ENCODE measurements at places on chromosomes 2 and 18.

DNA sequence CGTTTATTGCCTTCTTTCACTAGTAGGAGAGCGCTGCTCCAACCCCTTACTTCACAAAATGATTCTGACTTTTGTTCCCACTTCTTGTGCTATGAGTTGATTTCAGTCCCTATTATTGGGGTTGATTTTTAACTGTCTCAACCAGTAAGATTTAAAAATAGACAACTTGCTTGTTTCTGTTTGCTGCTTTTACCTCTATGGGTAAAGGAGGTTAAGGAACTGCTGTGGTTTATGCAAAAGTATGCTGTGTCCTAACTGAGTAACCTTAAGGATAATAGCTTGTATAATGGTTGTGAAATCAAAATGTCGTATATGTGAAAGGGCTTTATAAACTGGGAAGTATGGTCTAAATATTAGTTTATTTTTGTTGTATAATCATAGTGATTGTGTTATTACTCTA is 22.6 kb downstream of the ALMS1 start:
- no peak for DNase-seq

GRCh38 chr2:180871649-180872048 is 108.8 kb upstream of the UBE2E3 start:
- no peak for DNase-seq

DNA sequence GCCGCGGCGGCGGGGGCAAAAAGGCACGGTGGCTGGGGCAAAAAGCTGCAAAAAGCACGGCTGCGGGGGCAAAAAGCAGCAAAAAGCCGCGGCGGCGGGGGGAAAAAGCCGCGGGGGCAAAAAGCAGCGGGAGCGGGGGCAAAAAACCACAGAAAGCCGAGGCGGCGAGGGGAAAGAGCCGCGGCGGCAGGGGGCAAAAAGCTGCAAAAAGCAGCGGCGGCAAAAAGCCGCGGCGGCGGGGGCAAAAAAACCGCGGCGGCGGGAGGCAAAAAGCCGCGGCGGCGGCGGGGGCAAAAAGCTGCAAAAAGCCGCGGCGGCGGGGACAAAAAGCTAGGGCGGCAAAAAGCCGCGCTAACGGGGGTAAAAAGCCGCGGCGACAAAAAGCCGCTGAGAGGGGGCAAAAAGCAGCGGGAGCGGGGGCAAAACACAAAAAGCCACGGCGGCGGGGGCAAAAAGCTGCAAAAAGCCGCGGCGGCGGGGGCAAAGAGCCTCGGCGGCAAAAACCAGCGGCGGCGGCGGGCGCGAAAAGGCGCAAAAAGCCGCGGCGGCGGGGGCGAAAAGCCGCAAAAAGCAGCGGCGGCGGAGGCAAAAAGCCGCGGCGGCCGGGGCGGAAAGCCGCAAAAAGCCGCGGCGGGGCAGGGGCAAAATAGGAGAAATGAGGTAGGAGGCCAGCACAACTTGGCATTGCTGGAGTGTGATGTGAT is 123.4 kb downstream of the ANKRD30BL start:
- DNase-seq: no peak

GRCh38 chr2:133248264-133248663 is 320.0 kb downstream of the NCKAP5 start:
- DNase-seq: no peak

- DNase-seq: no peak
Measured at GRCh38 chr2:111702804-111703196, 181.2 kb downstream of the ANAPC1 start.

DNA sequence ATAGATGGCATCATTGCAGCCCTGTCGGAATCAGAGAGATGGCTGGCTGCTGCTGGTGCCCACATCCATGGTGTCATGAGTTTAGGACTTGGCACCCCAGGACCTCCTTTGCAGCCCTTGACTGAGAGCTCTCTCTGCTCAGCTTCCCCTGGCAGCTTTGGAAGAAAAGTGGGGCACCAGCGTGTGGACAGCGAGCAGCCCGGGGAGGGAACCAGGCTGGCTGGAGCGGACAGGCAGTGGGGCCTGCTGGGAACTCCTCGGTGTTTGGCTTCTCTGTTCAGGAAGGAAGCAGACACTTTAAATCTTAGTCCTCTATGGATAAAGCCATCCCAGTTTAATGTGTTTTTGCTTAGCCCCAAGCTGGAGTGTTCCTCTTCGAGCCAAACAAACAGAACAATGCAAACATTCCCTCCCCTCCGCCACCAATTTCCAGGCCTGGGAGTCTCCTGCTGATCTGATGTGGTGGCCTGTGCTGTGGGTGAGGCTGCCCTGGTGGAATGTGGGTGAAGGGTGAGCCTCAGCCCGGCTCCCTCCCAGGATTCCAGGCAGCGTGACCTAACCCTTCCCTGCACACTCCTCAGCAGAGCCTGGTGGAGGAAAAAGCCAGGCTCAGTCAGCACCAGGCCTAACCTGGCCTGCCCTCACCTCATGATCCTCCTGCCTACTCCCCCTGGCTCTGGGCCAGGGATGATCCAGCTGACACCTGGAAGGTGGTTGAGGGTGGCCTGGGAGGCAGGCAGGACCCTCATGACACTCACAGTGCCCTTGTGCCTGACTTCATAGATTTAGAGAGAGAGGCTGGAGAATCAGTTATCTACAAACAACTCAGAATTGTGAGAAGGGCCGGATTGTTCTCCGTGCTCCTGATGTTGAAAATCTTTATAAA is 21.6 kb upstream of the ITGB6 start:
- no peak for DNase-seq

DNA sequence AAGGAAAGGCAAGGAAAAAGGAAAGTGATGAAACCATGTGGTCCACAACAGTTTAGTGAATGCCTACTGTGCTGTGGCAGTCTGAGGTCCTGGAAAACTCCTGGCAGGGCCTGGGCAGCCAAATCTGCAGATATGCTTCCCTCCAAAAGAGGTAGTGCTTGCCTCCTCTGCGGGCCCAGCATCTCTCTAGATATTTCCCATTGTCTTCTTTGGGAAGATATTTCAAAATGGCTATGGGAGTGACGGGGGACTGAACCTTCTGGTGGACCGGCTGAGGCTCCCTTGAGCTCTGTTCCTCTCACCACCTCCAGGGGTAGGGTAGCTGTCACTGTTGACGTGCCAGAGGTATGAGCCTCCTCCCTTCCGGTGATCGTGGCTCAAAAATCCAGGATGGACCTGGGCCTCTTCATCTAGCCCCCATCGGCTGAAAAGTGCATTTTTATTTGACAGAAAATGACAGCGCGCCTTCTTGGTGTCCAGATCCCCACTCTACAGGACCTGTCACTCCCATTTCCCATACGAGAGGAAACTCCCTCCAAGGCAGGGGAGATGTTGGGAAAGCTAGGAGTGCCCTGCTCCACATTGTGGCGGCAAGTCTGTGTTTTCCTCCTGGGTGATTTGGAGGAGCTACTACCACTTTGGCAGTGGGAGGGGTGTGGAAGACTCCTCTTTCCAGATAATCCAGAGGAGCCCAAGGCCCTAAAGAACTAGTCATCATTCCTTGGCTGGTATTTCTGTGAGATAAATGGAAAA is 9.4 kb upstream of the PAX3 start:
- DNase-seq: no peak

DNA sequence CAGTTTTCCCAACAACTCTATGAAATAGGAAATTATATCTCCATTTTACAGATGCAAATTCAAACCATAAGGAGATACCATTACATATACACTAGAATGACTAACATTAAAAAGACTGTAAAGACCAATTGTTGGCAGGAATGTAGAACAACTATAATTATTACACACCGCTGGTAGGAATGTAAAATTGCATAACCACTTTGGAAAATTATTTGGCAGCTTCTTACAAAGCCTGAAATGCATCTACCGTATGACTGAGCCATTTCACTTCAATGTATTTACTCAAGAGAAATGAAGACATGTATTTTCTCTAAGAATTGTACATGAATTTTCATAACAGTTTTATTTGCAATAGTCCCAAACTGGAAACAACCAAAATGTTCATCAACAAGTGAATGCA is 189.1 kb upstream of the BCL2L11 start:
- no peak for DNase-seq

GRCh38 chr2:241272303-241273209 is 42.9 kb downstream of the HDLBP start:
- peak; percentile 43 for DNase-seq

GRCh38 chr2:239311132-239312040 is 89.4 kb downstream of the HDAC4 start:
- DNase-seq: no peak

DNA sequence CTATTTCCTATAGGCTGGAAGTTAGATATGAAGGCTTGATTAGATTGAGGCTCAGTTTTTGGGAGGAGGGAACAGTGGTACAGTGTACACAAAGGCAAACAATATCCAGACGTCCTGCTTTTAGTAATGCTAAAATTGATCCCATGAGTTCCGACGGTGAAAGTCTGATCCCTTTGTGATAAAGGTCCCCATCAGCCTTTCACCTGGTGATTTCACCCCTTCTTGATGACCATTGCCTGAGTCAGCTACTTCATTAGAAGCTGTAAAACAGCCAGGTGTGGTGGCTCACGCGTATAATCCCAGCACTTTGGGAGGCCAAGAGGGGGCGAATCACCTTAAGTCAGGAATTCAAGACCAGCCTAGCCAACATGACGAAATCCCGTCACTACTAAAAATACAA is 29.7 kb downstream of the TWSG1 start:
- no peak for DNase-seq

- DNase-seq: no peak
Measured at GRCh38 chr2:30691091-30691947, 115.9 kb downstream of the CAPN13 start.

DNA sequence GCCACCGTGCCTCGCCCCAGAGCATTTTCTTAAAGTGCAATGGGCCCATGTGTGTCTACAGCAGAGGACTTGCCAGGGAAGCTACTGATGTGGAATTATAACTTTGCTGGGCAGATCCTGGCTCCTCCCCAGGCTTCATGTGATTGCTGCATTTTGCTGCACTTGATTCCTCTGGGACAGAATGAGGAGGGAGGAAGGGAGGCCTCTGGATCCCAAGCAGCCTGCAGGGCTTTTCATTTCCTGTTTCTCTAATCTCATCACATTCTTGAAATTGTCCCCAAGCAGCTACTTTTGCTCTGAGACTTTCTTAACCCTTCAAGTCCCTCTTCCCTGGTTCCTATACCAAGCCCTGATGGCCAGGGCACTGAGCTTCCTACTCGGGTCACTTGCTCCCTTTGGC is 134.4 kb upstream of the SEC11C start:
- no peak for DNase-seq

DNA sequence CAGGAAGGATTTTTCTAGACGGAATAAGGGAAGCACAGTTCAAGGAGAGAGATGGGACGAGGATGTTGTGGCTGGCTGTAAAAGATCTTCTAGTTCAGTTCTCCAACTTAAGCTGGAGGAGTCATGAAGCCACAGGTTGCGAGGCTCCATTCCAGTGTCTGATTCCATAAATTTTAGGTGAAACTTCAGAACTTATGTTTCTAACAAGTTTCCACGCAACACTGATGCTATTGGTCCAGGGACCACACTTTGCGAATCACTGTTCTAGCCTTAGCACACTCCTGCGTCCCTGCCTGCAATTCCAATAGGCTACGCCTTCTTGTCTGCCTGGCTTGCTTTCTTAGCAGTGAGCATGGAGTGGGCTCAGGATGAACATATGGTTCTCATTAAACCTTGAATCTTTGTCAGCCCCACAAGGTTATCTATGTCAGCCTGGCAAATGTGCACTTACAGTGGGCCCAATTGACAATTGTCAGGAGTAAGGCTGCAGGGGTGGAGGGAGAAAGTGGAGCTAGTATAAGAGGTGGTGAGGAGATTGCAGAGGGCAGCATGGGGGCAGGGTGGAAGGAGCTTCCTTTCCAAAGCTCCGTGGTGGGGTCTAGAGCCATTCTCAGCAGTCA is 438.1 kb upstream of the ST6GAL2 start:
- no peak for DNase-seq

DNA sequence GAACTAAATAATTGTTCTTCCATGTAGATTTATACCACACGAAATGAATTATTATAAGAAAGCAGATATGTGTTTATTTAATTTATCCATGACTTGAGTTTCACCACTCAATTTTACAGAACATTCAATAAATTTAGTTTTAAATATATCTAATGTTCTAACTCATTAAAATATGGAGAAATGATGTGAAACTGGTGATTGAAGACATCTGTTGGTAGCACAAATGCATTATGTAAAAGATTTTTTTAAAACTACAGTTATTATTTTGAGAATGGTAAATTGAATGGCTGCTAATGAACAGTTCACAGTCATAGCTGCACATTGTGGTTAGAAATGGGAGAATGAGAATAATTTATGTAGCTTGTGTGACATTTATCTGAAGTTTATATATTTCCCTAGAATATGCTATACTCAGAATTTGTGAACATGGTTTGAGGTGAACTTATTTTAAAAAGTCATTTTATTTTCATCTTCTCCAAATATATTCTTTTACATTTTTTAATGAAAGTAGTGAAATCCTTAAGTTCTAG is 203.5 kb downstream of the DPP4 start:
- no peak for DNase-seq

GRCh38 chr2:239734436-239735005 is 290.6 kb downstream of the NDUFA10 start:
- DNase-seq: no peak

DNA sequence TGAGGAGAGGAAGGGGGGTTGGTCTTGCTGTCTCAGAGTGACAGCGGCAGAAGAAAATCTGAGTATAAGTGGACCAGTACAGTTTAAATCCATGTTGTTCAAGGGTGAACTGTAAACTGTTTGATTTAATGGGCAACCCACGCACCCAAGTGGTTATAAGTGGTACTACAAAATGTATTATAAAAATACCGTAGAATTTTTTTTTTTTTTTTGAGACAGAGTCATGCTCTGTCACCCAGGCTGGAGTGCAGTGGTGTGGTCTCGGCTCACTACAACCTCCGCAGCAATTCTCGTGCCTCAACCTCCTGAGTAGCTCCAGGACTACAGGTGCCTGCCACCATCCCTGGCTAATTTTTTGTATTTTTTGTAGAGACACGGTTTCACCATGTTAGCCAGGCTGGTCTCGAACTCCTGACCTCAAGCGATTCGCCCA is 2.1 kb upstream of the CHCHD5 start:
- DNase-seq: peak; percentile 32

DNA sequence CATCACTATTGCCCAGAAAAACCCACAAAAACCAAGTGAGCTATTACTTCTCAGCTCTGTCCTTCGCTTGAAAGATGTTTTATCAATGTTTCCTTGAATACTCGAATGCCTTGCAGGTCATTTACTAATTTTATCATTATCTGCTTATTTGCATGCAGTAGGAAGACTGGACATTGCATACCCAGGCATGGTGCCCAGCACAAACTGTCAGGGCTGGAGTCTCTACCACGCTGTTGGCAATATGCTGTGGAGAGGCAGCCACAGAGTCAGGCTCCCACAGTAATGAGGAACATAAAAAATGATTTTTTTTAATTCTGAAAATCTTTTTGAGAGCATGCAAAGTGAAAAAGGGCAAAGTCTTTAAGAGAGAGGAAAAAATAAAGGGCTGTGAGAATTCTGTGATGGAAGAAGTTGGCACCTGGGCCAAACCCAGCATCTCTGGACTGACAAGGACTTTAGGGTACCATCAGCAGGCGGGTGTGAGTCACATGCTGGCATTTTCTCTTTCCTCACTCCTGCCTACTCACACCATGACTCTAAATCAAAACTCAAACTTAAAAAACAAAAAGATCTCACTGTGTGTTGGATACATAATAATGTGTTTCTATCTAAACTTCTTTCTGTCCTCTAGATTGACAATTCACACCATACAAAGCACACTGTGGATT is 709.8 kb upstream of the FANCL start:
- DNase-seq: no peak

GRCh38 chr18:58558471-58558870 is 70.4 kb downstream of the ALPK2 start:
- DNase-seq: no peak

Data from activated naive CD4-positive, alpha-beta T cell treated with Interleukin-2 at 50 U/mL for 16 hours (primary cell).